ENCODE measurements at places on chromosomes 13 and 19.

- DNase-seq: no peak
Observed at GRCh38 chr13:33776239-33776881, 41.6 kb upstream of the RFC3 start.

DNA sequence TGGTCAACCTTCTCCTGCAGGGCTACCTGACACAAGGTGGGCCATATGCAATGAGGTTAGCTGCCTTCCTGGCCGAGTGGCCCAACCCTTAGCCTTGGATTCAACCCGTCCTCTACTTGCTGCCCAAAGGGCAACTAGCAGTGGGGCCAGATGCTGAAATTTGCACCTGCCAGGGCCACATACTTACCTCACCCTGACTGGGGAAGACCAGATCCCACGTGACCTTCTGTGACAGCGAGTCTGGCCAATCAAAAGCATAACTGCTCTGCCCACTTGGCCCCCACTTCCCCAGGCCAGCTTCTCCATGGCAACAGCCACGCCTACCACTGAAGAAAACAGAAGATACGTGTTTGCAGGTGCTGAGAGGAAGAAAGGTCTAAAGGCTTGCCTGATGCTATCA is 10.9 kb downstream of the PEG3 start:
- no peak for DNase-seq

GRCh38 chr19:31085125-31085524 is 264.1 kb downstream of the TSHZ3 start:
- no peak for DNase-seq

DNA sequence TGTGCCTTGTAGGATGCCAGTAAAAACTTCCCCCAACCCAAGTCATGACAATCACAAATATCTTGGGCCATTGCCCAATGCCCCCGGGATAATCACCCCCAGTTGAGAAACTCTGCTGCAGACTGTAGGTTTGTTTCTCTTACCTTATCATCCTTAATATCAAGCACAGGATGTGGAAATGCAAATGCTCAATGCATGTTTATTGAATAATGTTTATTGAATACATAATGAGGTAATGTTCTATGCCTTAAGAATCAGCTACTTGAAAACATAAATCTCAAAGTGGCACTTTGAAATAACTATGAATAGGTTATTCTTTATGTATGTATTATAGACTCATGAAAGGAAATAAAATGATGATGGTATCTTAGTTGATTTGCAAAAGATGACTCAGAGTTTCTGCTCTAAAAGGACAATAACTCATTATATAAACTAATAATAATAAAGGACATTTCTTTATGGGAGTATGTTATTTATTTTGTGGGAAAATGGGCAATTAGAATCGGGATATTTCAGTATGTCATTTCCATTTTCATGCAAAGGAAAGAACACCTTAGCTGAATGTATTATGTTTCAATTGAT is 414.2 kb downstream of the EFNB2 start:
- DNase-seq: no peak

DNA sequence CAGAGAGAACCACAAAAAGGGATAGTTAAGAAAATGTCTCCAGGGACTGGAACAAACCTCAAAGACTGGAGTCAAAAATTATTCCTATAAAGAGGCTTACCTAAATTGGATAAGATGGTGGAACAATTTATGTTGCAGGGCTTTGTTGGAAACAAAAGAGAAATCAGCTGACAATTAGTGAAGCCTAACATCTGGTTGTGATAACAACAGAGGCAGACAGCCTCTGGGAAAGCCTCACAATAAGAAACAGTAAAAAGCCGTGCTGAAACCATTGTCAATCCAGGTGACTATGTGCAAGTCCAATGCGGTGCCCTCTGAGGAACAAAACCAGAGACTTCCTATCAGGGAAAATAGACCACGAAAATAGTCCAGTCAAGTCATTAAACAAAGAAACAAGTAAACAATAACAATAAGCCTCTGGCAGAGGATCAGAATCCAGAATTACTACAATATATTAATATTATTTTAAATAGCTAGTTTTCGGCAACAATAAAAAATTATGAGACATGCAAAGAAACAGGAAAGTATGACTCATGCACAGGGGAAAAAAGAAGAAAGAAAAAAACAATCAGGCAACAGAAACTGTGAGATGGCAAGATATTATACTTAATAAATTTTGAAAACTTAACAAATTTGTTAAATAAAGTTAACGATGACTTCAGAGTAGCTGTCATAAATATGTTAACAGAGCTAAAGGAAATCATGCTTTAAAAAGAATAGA is 99.7 kb upstream of the RXFP2 start:
- no peak for DNase-seq

GRCh38 chr13:36668316-36668715 is 5.5 kb upstream of the SERTM1 start:
- no peak for DNase-seq

Data from T-helper 2 cell (primary cell).